HS-5 (cell line): ENCODE measurements at places on chromosomes 1 and 21.

- DNase-seq = no peak
These were observed 37.4 kb upstream of the NRDC start for GRCh38 chr1:51915951-51916350.

GRCh38 chr1:190679983-190680382 lies 202.3 kb upstream of the BRINP3 start:
- DNase-seq = no peak

GRCh38 chr21:25387665-25388064 lies 219.6 kb downstream of the MRPL39 start:
- no peak for DNase-seq

GRCh38 chr1:39954324-39954869 lies 548 bp upstream of the MFSD2A start:
- no peak for DNase-seq

DNA sequence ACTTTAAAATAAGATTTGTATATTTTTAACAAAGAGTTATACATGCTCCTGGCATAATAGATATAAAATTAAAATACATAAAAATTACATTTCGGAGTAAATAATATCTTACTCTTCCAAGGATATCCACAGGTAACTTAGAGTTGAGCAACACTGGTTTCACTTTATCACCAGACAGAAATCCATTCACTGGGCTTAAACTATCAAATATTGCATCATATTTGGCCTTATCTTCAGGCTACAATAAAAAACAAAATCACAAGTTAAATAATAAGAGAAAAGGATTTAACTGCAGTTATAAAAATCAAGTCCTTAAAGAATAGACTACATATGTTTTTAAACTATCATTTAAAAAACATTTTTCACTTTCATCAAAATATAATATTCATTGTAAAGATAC lies 55.5 kb downstream of the EPS15 start:
- no peak for DNase-seq

DNA sequence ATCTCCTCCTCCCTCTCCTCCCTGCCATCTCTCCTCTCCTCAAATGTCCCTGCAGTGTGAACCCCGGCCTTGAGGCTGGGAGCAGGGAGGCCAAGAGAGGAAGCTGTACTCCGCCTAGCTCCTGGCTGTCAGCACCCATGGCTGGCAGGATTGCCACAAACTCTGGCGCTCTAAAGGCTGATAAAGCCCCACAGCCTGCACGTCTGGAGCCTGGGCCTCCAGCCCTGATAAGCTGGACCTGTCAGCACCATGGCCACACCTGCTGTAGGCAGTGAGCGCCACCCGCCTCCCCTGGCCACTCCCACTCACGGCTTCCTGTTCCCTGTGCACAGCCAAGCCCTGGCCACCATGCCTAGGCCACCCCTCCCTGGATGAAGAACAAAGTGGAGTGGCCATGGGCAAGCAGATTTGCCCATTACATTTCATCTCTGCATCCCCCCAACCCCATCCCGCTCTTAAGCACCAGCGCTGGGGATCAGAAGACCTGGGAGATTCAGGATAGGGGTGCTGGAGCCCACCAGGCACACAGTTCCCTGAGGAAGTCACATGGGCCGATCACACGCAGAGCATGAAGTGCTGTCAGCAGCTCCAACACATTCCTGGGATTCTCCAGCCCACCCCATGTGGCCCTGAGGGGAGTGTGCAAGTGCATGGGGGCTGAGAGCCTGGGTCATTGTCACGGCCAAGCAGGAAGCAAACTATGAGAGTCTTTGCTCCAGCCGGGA lies 24.2 kb upstream of the NPPB start:
- no peak for DNase-seq

- no peak for DNase-seq
These were observed 572 bp downstream of the LPGAT1 start for GRCh38 chr1:211830055-211830327.

GRCh38 chr1:186102547-186103148 lies 272.4 kb downstream of the TPR start:
- DNase-seq = peak; percentile 44
